Activated CD4-positive, alpha-beta T cell treated with anti-CD3 and anti-CD28 coated beads for 4 hours (primary cell): ENCODE measurements at places on chromosomes 3 and 15.

GRCh38 chr15:82113106-82113715 lies 67.4 kb upstream of the MEX3B start:
- DNase-seq, result no peak

DNA sequence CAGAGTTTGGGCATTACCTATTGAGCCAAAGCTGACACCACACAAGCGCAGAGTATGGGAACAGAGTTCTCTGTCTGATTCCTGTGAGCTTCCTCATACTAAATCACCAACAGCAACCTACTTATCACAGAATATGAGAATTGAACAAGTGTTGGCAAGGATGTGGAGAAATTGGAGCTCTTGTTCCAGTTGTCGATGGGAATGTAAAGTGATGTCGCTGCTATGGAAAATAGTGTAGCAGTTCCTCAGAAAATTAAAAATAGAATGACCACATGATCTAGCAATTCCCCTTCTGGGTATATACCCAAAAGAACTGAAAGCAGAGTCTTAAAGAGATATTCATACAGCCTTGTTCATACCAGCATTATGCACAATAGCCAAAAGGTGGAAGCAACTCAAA lies 33.4 kb downstream of the CD86 start:
- no peak for DNase-seq

DNA sequence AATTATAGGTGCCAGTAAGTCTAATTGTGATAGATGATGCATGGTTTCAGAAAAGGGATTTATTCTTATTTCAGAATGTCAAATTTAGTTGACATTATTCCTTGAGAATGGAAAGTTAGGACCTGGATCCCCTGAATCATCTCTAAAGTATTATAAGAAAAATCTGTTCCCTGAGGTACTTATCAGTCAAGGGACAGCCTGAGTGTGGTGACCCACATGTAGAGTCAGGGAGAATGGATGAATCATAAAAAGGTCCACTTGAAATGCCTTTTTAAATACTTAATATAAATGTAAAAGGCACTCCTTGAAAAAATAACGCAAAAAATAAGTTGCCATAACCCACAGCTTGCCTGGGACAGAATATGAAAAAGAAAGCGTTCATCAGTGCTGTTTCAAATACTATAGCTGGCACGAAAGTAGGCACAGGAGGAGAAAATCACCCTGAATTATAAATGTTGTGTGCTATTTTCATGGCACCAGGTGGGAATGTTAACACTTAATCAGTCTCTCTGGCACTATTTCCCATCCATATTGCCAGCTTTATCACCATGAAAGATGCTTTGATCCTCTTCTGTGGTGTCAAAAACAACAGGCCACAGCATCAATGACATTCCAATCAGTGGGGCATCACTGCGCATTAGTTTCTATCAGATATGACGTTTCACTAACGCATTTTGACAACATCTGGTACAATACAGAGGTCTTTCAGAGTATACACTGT lies 208.5 kb downstream of the EPHA3 start:
- no peak for DNase-seq

GRCh38 chr3:192835818-192836815 lies 81.5 kb downstream of the MB21D2 start:
- DNase-seq, result no peak

GRCh38 chr3:35537265-35537664 lies 102.1 kb upstream of the ARPP21 start:
- DNase-seq, result no peak

- DNase-seq, result no peak
Measured at GRCh38 chr3:148882288-148882687, 17.2 kb downstream of the CPA3 start.

GRCh38 chr3:6041894-6042293 lies 819.0 kb upstream of the GRM7 start:
- no peak for DNase-seq

DNA sequence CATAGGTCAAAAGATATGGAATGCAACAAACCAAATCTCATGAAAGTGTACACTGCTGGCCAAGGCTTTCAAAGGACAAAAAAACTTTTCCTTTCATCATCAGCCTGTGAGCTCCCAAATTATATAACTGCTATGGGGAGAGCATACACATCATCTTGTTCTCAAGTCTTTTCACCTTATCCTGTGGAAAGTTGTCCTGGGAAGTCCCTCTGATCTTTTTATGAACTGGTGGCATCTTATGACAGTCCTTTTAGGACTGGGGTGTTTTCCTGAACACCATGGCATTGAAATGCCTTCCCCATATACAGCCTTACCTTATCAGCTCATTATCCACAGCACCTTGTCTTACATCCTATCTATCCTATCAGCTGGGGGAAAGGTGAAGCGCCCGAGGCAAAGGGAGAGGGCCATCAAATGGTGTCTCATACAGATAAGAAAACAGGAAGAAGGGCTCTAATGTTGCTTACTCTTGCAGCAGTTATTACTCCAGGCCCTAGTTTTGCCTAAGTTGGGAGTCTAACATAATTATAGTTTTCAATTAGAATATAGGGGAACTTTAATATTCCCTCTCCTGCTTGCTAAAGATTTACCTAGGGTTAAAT lies 61.5 kb upstream of the GOLIM4 start:
- DNase-seq, result no peak

DNA sequence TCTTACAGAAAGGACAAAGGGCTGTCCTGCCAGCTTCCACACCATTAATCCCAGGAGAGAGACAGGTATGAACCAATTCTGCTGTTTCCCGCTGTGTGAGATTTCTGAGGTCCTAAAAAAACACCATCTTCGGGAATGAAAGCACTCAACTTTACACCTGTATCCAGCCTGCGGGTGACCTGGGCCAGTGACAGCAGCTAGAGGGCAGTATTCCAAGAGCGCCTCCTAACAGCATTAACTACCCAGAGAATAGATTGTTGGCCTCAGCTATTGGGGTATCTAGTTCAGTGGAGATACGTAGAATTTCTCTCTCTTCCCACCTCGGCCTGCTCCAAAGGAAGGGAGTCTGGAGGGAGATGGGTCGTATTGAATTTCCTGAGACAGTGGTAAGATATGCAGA lies 55.1 kb downstream of the WDR76 start:
- no peak for DNase-seq

DNA sequence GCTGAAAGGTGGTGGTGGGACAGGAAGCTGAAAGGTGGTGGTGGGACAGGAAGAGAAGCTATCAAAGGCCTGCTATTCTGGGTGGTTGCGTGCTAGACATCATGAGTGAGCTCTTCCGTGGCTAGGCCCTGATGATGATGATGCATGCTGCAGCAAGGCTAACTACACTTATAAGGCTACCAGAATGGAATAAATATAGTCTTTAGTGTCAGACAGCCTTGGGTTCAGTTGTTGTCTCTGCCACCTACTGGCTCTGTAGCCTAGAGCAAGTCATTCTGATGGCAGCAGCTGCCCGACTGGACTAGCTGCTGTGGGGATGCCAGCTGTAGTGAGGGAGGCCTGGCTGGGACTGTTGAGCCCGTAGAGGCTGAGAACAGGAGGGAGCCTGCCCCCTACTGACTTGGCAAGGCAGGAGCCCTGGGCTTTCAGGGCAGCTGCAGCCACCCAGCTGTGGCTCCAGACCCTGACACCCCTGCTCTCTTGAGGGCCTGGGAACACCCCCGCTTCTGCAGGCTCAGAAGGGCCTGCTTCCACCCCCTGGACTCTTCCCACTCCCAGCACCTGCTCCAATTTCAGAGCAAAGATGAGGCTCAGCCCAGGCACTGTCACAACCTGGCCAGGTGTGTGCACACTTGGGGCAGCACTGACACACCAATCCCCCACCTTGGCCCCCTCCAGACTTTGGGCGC lies 21.4 kb upstream of the ZBED2 start:
- peak; percentile 65 for DNase-seq

DNA sequence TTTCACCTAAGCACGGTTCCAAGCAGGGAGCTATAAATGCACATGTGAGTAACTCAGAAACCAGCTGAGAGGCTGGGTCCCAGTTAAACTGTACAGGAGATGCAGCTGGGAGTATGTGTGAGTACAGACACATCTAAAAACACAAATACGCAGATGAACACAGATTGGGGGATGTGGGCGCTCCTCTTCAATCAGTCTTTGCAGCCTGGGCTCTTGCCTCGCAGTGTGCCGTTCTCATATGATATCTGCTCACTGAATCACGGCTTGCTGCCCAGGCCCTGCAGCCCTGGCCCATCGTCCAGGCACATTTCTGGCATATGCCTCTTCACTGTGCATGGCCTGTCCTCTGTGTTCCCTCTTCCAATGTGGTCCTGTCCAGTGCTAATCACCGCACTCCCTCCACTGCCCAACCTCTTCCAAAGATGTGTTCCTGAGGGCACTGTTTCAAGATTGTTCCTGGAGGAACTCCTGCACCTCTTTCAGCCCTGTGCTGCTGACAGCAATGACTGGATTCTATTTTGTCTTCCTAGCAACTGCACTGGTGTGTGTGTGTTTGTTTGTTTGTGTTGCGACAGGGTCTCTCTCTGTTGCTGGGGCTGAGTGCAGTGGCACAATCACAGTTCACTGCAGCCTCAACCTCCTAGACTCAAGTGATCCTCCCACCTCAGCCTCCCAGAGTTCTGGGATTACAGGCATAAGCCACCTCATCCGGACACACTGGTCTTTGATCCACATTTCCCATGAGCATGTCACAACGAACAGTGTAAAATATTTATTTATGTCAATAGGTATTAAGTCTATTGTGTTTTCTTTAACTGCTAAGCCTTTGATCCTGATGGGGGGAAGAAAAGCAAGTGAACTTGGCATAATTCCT lies 17.0 kb downstream of the CA12 start:
- no peak for DNase-seq

DNA sequence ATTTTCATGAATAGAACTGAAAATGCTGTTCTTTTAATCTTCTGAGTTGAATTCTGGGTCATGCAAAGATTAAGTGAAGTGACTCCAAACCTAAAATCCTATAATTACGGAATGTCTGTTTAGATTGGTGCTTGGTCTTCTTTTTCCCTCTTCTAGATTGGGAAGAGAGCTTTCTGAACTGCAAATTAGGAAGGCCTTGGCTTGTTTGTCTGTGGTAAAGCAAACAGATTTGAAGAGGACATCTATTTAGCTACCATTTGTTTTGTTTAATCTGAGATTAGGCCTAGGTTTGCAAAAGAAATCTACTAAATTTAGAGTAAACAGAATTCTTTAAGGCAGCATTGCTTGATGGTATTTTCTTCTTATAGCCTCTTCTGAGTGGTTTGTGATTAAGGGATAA lies 23.5 kb downstream of the PAQR9 start:
- no peak for DNase-seq

- DNase-seq, result no peak
Measured at GRCh38 chr3:89059211-89059925, 48.1 kb upstream of the EPHA3 start.
